Left renal cortex interstitium (tissue), 4 donors: ENCODE measurements at places on chromosomes 13 and 19. TPM values are rescaled to one million over a fixed set of nuclear protein-coding genes. Genes with fewer than 3 reads are reported as not detected.

DNA sequence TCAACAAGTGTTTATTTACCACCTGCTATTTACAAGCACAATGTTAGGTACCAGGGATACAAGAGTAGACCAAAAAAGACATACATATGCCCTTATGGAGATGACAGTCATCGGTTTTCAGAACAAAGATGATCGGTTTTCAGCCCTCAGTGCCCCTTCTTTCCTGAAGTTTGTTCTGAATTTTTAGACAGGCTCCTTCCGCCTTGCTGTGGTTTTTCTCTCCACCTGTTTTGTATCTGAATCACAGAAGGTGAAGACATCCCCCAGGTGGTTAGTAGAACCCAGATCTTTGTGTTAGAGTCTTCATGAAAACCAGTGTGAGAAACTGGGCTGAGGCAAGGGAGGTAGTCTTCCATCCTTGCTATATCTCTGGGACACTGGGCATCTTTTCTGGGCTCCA lies 23.5 kb downstream of the ACTL9 start:
- DNase-seq, result no peak

GRCh38 chr13:49649244-49649962 lies 21.1 kb downstream of the ARL11 start:
- no peak for DNase-seq

DNA sequence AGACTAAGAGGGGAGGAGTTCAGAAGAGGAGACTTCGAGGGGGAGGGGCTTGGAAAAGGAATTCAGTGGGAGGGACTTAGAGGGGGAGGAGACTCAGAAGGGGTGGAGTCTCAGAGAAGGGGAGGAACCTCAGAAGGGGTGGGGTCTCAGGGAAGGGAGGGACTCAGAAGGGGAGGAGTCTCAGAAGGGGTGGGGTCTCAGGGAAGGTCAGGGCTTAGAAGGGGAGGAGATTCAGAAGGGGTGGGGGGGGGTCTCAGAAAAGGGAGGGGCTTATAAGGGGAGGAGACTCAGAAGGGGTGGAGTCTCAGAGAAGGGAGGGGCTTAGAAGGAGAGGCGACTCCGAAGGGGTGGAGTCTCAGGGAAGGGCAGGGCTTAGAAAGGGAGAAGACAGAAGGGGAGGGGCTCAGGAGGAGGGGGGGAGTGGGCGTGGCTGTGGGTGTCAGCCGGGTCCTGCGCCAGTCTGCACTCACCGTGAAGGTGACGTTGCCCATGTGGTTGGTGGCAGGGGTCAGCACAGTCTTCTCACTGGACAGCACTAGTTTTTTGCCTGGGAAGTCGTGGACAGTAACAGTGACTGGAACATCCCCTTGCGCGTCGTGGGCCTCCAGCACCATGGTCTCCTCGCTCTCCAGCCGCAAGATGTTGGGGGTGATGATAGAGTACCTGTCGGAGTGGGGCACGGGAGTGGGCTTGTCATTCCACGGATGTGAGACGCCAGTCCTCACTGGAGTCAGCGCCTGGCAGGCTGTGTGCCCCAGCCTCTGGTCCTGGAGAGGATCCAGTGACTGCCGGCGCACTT lies 1.5 kb downstream of the C3 start:
- DNase-seq, result no peak

- no peak for DNase-seq
These were observed 27.9 kb downstream of the FAM124A start for GRCh38 chr13:51249770-51250741.

DNA sequence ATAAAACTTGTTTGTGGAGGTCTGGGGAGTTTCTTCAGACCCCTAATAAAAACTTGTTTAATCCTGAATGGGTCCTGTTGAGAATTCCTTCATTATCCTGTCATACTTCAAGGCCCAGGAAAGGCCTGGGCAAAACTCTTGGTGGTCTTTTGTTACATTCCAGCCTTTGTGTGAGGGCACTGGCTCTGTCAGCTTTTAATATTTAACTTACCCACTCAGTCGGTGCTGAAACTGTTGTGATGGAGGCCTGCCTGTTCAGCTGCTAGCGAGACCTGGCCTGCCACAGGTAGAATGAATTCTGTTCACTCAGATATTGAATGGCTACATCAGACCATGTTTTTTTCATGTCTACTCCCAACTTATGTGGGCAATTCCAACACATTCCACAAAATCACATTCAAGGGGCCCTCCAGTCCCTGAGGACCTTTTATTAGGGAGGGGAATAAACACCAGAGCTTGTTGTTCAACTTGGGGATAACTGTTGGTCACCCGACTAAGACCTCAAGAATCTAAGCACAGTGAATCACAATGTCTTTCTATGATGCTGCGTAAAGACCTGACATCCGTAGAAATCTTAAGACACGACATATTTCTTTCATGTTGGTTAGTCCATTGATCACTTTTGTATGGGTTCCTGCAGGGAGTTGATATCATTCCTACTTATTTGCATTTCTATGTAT lies 12.5 kb downstream of the NLRP8 start:
- DNase-seq, result no peak

DNA sequence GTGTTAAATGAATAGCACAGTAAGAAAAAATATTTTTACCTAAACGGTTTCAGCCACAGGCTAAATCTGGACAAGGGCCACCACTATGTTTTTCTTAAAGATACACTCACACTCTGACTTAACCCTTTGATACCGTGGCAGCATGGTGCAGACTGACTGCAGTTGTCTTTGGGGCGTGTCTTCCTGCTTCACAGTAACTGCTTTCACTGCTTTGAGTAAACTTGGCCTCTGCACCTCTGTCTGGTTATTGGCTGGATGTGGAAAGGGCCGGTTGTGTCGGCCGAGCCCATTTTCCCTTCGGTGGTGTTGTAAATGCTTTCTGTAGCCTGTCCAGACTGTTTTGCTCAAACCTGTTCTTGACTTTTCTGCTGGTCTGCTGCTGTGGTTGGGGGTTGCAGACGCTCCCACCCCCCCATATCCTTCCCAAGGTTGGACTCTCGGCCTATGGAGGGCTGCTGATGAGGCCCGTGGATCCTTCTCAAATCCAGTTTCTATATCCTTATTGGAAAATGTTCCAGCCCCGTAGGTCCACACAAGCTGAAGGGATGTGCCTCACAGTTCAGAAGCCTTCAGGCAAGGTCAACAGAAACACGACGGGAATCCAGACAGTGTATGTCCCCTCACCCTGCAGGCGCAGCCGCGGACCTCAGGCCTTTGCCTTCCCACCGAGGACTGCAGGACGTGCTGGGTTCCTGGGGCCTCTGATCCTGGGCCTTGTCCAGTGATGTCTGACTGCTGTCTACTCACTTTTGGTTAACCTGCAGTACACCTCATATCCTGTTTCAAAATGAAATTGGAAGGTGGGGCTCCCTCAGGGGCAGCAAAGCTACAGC lies 90.2 kb upstream of the RNF113B start:
- no peak for DNase-seq

DNA sequence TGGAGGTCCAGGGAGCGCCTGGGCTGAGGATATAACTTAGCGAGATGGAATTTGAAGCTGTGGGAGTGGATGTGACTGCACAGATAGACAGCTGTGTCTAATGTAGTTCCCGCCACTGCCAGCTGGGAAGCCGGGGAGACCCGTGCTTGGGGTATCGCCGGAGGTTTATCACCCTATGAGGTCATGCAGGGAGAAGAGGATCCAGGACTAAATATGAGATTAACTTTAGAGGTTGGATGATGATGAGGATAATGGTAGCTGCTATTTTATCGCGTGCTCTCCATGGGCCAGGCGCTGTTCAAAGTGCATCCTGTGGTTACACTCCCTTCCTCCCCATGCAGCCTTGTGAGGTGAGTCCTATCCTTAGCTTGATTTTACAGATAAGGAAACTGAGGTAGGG lies 19.9 kb downstream of the SSC5D start:
- DNase-seq, result no peak

- DNase-seq, result no peak
These were observed 20.5 kb downstream of the EDNRB start for GRCh38 chr13:77898097-77898496.

- DNase-seq, result no peak
These were observed 233.9 kb downstream of the RGCC start for GRCh38 chr13:41691274-41691673.

GRCh38 chr19:6773323-6773931 lies 919 bp downstream of the VAV1 start:
- DNase-seq, result no peak

DNA sequence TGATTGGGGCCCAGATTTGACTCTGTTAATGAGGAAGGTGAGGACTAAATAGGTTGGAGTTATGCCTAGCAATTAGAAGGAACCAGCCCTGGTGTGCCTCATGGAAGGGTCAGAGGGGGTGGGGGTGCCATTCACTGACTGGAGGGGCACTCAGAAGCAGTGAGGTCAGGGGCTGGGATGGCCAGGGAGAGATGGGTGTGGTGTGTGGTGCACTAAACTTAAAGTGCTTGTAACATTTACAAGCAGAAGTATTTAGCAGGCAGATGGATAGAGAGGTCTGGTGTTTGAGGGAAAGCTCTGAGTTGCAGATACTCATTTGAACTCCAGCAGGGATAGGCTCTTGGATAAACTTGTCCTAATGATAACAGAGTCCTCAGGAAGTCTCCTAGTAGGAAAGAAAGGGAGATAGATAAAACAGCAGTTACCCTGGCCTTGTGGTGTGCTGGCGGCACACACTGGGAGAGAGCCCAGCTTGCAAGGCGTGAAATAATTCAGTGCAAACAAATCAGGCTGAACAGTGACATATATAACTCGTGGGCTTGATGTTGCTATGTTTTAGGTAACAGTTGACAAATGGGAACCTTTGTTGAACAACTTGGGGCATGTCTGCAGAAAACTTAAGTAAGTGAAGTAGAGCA lies 20.0 kb upstream of the UPF3A start:
- no peak for DNase-seq

GRCh38 chr13:47437406-47437805 lies 540.6 kb upstream of the HTR2A start:
- DNase-seq, result no peak

DNA sequence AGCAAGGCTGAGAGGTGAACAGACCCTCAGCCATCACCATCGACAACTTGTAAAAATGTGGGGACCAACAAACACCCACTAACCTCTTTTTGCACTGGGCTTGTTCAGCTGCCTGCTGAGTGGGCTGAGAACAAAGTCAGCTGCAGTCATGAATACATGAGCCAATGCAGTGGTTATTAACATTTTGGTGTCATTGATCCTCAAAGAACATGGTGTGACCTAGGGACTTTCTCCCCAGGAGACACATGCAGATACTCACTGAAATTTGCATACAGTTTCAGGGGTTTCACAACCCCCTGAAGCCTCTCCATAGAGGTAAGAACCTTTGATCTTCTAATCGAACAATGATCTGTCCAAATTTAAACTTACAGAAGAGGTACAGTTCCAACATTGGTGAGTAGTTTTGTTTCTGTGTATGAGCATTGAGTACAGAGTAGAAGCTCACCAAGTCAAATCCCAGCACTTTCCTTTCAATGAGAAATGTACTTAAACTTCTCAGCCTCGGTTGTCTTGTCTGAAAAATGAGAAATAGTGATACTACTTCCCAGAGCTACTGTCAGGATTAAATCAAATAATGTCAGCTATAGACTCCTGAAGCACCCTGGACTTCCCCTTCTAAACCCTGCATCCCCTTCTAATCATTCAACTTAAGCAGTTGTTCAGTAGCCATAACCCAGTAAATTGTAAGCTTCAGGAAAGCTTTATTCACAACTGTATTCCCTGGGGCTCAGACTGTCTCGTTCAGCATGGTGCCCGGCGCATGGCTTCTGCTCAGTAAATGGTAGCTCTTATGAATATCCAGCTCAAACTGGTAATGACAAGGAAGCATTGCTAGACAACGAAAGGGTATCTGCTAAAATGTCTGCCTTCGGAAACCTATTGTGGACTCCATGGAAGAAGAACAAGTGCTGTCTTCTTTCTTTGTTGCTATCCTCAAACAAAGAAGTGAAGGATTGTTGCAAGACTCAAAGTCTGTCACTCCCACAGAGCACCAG lies 148.7 kb downstream of the FOXO1 start:
- no peak for DNase-seq

- DNase-seq, result no peak
These were observed 138.9 kb upstream of the RFC3 start for GRCh38 chr13:33678906-33679657.

- no peak for DNase-seq
These were observed 4.3 kb downstream of the DMKN start for GRCh38 chr19:35509018-35509652.

- DNase-seq, result no peak
These were observed 47.9 kb downstream of the CAB39L start for GRCh38 chr13:49395878-49396380.

GRCh38 chr13:64753233-64754000 lies 2476.7 kb downstream of the PCDH9 start:
- no peak for DNase-seq

DNA sequence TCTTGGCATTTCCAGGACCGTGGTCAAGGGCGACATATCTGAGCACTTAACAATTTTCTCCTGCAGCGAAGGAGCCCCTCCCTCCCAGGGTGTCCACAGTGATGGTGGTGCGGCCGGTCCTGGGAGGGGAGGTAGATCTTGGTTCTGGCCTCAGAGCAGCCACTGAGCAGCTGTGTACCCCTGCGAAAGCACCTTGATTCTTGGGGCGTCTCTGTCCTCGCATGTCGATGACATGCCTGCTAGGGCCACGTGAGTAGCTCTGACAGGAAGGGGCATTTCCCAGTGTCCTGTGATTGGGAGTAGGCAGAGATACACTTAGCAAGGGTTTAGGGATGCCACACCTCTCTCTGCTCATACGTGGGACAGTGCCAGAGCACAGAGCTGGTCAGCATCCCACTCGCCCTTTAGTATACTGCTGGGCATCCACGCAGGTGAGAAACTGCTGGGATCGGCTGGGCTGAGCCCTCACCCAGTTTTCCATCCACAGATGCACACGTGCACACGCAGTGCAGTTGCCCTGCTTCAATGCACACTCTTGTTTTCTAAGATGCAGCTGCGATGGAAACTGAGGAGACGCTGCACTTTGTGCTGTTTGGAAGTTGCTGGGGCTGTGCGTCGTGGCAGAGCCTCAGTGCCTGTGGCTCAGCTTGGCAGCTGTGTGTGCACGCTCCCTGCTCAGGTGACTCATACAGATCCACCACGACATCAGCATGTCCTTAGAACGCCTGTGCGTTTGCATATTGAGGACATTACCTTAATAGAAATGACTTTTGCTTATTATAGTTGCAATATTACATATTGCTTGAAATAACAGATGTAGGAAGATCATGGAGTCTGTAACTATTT lies 66.8 kb downstream of the TEX29 start:
- DNase-seq, result no peak

- DNase-seq, result no peak
These were observed 27.1 kb downstream of the TSSK6 start for GRCh38 chr19:19487950-19488874.

GRCh38 chr19:40741527-40742390 lies 8.5 kb downstream of the ACTMAP start:
- DNase-seq, result no peak

- no peak for DNase-seq
These were observed 2.4 kb downstream of the PDX1 start for GRCh38 chr13:27921961-27922882.

- no peak for DNase-seq
These were observed 46.0 kb downstream of the USP12 start for GRCh38 chr13:27125357-27126282.

FFAR3 gene
- polyA plus RNA-seq, result not detected

PEAK3 gene
- 0.16 TPM for polyA plus RNA-seq

IGFL1 gene
- not detected for polyA plus RNA-seq

ATP7B gene
- polyA plus RNA-seq, result 15.5 TPM

ZNF583 gene
- polyA plus RNA-seq, result 9.3 TPM

PRTN3 gene
- polyA plus RNA-seq, result 2.7 TPM

ZNF729 gene
- polyA plus RNA-seq, result 0.81 TPM

ZNF90 gene
- polyA plus RNA-seq, result 18.1 TPM

MCF2L gene
- 32.9 TPM for polyA plus RNA-seq

ZNF563 gene
- polyA plus RNA-seq, result 3.6 TPM
